ENCODE measurements at places on chromosomes 1 and 21. TPM values are rescaled to one million over a fixed set of nuclear protein-coding genes. Genes with fewer than 3 reads are reported as not detected.
A peak's percentile ranks its signal among the peaks of the same experiment; 100 is the strongest.

DNA sequence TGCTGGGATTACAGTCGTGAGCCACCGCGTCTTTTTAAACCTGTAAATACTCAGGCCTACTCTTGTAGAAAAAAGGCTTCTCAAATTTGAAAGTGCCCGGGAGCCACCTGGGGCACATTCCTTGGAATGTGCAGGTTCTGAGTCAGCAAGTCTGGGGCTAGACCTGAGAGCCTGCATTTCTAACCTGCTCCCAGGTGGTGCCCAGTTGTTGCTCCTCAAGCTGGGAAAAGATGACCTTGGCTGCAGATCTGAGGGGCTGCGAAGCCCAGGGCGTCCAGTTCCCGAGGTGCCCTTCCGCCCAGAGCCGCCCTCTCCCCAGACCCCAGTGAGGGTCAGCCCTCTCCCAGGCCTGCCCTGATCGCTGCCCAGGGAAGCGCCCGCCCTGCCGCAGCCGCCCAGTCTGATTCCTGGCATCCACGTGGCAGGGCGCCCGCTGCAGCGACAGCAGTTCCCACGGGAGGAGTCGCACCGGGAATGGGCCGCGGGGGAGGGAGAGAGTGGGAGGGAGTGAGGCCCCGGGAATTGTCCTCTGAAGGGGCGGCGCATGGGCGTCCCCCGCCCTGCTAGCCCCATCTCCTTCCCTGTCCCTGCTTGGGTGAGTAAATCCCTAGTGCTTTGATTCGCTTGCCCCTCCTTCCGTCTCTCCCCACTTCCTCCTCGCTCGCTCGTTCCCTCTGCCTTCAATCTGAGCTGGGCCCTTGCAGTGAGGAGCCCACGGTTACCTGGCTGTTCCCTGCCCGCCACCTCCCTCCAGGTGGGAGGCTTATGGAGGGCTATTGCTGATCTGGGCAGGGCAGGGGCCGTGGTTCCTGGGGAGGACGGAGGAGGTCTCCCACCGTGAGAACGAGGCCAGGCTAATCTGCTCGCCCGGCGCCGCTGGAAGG, 18.8 kb upstream of the TENT5B start:
- no peak overlapping the region for H3K27ac ChIP-seq
- peak overlapping the region; percentile 38 for H3K4me3 ChIP-seq
- no peak for DNase-seq
- H3K27me3 ChIP-seq: peaks cover 7% of the 10 kb centered on the region

The TRNP1 gene
- total RNA-seq: not detected

DNA sequence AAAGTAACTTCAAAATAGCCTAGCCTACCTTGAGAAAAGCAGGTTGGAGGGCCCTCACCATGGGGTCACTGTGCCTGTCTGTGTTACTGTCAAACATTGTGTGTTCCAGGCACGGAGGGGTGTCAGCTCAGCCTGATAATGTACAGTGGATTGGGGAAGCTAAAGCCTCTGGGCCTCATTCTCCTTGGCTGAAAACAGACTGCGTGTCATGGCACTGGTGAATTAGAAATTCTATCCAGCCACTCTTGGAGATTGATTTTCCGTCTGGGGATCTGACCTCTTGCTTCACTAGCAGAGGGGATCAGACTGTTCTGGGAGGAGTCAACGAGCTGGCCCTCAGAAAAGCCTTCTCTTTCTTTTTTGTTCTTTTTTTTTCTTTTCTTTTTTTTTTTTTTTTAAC, 123.5 kb upstream of the HOOK1 start:
- H3K4me3 ChIP-seq: no peak overlapping the region
- peaks cover under 1% of the 10 kb centered on the region for H3K4me1 ChIP-seq
- no peak for DNase-seq
- no peaks in the 10 kb centered on the region for H3K36me3 ChIP-seq

The KPRP gene
- not detected for total RNA-seq

DNA sequence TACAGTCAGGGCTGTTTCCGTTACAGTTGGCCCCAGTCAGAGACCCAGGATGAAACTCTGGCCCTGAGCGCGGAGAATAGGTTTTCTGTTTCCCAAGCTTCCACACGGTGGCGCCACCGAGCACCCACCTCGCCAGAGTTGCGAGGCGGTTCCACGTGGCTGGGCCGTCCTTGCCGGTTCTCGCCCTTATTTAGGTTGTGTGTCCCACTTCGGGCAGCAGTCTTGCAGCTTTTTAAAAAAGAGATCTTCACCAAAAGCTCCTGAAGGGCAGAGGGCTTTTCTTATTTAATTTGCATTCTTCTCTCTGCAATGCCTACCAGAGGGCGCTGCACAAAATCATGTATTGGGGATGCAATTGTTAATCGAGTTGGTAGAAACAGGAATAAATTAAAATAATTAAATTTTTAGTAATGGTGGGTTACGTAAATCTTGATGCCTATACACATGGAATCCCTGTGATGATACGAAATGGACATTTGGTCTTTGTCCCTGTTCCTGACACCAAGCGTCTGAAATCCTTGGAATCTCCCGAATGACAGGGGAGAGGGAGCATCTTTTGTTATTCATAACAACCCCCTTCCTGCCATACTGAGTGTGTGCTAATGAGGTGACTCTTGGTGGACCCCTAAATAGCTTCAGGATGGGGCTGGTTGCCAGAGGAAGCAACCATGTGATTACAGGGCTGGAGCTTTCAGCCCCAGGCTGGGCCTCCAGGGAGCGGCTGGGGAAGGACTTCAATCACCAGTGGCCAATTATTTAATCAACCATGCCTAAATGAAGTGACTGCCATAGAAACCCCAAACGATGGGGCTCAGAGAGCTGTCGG, 5.6 kb upstream of the S100A7 start:
- no peak overlapping the region for H3K27ac ChIP-seq
- peaks cover 3% of the 10 kb centered on the region for H3K36me3 ChIP-seq
- H3K4me1 ChIP-seq: peaks cover 4% of the 10 kb centered on the region
- H3K4me3 ChIP-seq: no peak overlapping the region
- peaks cover 27% of the 10 kb centered on the region for H3K27me3 ChIP-seq

DNA sequence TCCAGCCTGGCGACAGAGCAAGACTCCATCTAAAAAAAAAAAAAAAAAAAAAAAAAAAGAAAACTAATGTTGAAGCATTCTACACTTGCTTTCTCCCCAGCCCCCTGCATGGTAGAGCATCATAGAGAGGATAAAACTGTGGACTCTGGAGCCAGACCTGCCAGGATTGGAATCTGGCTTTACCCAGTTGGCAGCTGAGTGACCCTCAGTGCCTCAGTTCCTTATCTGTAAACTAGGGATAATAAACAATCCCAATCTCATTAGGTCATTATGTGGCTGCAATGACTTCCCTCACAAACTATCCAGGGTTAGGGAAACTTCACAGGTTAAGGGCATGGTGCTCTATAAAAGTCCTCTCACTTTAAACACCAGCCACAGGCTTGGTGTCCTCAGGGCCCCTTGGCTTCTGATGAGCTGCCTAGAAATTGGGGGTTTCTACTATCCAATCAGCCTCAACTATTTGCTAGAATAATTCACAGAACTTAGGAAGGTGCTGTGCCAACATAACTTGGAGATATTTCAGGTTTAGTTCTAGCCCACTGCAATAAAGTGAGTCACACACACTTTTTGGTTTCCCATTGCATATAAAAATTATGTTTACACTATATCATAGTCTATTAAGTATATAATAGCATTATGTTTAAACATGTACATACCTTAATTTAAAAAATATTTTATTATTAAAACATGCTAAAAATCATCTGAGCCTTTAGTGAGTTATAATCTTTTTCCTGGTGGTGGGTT, 180.5 kb upstream of the B3GALT2 start:
- H3K27ac ChIP-seq: no peak overlapping the region
- H3K4me1 ChIP-seq: peaks cover 14% of the 10 kb centered on the region
- no peak overlapping the region for H3K4me3 ChIP-seq

The LRRC3 gene
- 0.91 TPM for total RNA-seq

DNA sequence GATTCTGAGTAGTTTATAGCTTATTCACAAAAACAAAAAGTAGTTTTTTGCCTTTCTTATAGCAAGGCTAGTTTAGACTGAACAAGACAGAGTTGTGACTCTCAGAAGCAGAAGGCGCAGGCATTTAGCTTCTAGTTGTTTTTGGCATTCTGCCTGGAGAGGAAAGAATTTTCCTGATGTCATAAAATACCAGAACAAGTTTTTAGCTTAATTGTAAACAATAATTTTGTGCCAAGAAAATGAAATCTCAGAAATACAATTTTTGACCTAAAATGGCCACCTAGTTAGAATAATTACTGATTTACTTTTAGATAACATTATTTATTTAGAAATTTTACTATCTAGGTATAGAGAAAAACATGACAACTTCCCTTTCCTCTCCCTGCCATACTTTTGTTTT, 1.0 kb downstream of the DNAJB4 start:
- DNase-seq: no peak
- peak overlapping the region; percentile 99 for H3K27ac ChIP-seq
- H3K4me1 ChIP-seq: peaks cover 56% of the 10 kb centered on the region
- H3K4me3 ChIP-seq: peak overlapping the region; percentile 91
- H3K36me3 ChIP-seq: no peaks in the 10 kb centered on the region

- peaks cover 7% of the 10 kb centered on the region for H3K27me3 ChIP-seq
- peaks cover 17% of the 10 kb centered on the region for H3K4me1 ChIP-seq
- peak; percentile 9 for DNase-seq
- no peaks in the 10 kb centered on the region for H3K36me3 ChIP-seq
- no peak overlapping the region for H3K27ac ChIP-seq
- H3K4me3 ChIP-seq: peak overlapping the region; percentile 61
Measured at GRCh38 chr1:233328142-233328921, 808 bp downstream of the MAP3K21 start.

DNA sequence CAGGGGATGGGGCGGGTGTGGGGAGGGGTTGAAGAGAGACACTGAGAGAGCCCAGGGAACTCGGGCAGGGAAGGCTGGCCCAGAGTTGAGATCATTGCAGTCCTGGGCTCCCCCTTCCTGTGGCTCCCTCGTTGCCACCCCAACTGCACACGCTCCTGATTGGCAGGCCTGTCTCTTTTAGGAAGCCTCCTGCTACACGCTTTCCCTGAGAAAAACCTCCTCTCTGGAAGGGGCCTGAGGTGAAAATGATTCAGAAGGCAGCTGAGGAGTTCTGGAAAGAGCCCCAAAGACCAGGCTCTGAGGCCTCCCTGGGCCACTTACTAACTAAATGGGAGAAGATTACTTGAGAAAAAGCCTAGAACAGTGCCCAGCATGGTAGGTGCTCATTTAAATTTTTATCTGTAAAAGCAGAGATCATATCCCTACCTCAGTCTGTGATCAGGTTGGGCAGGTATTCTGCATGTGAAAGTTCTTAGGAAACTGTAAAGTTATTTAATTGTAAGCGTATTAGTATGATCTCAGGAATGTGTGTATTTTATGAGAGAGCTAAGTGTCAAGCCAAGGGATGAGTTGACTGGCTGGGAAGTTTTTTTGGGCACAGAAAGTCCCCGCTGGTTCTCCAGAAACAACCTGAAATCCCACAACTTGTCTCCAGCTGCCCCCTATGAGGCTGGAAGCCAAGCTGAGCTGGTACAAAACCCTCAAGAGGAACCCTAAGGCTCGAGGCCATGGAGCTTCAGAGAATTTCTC, 65.2 kb upstream of the EPS8L3 start:
- H3K27ac ChIP-seq: no peak overlapping the region
- no peaks in the 10 kb centered on the region for H3K36me3 ChIP-seq
- no peak overlapping the region for H3K4me3 ChIP-seq
- H3K4me1 ChIP-seq: peaks cover 10% of the 10 kb centered on the region
- no peaks in the 10 kb centered on the region for H3K27me3 ChIP-seq
- no peak for DNase-seq

DNA sequence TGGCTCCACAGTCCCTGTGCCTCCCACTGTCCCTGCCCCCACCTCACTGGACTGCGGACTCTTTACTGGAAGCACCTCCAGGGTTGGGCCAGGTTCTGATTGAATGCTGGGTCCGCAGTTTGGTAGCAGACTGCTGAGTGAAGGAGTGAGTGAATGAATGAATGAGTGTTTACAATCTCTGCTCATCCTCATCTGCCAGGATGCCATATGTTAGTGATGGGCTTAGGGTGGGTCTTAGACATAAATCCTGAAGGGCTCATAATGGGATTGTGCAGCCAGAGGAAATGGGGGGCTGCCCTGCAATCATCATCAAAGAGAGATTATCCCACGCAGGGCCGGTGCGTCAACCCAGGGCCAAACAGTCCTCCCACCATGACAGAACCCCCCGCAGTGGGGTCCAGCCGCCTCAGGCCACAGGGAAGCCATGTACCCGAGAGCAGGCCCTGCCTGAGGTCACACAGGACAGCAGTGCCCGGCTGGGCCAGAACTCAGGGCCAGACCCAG, 26.1 kb downstream of the SLC1A7 start:
- no peak overlapping the region for H3K27ac ChIP-seq
- H3K36me3 ChIP-seq: no peaks in the 10 kb centered on the region
- H3K4me1 ChIP-seq: peaks cover 8% of the 10 kb centered on the region

The DMBX1 gene
- not detected for total RNA-seq

DNA sequence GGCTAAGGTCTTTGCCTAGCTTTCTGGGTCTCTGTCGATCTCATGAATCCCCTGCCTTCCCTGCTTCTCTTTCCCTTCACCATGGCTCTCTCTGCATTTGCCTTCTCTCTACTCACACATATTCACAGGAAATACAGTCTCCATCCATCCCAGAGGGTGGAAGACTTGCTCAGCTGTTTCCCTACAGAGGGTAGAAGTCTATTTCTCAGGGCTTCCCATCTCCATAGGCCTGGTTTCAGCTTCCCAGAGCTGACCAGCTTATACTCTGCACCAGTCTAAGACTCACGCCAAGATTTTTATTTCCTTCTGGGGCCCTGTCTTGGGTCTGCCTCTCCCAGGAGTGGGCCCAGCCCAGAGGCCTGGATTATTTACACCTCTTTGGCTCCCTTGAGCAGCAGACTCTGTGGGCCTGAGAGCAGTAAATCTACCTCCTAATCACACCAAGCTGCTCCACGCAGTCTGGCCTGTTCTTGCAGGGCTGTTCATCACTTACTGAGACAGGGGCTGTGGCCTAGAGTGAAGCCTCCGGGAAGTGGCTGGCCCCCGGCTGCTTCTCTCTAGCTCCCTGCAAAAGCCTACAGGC, 102.5 kb downstream of the PLXNA2 start:
- H3K36me3 ChIP-seq: no peaks in the 10 kb centered on the region
- H3K4me3 ChIP-seq: no peak overlapping the region
- no peak overlapping the region for H3K27ac ChIP-seq
- DNase-seq: no peak

DNA sequence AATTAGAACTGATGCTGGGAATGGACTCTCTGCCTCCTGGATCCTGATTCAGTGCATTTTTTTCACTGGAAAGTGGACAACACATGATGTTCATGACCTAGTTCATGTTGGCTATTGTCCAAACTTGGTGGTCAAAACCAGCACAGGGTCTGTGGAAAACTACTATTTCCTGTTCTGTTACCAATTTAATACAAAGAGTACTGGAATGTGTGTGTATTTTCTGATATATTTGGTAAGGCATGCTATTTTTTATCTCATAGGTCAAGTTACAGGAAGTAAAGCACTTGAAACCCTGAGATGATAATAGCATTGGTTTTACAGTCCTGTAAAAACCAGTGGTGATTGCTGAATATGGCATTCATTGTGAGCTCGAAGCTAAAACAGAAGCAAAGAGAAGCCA, 89.9 kb downstream of the SGIP1 start:
- no peaks in the 10 kb centered on the region for H3K4me1 ChIP-seq
- no peak for DNase-seq
- no peaks in the 10 kb centered on the region for H3K36me3 ChIP-seq
- H3K27ac ChIP-seq: no peak overlapping the region

DNA sequence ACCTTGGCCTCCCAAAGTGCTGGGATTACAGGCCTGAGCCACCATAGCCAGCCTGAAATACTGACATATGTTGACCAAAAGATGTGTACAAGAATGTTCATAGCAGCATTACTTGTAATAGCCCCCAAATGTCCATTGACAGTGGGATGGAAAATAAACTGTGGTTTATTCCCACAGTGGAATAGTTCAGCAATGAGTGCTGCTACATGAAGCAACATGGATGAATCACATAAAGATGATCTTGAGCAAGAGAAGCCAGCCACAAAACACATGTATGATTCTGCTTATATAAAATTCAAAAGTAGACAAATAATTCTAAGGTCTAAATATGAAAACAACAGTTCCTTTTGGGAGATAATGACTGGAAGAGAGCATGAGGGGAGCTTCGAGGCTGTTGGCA, 9.1 kb upstream of the CREG1 start:
- no peaks in the 10 kb centered on the region for H3K36me3 ChIP-seq
- no peak for DNase-seq
- H3K27ac ChIP-seq: no peak overlapping the region

All from naive thymus-derived CD8-positive, alpha-beta T cell (primary cell).